Coronary artery (tissue), 2 donors: ENCODE measurements at places on chromosomes 7 and 10.
A peak's percentile ranks its signal among the peaks of the same experiment; 100 is the strongest.

DNA sequence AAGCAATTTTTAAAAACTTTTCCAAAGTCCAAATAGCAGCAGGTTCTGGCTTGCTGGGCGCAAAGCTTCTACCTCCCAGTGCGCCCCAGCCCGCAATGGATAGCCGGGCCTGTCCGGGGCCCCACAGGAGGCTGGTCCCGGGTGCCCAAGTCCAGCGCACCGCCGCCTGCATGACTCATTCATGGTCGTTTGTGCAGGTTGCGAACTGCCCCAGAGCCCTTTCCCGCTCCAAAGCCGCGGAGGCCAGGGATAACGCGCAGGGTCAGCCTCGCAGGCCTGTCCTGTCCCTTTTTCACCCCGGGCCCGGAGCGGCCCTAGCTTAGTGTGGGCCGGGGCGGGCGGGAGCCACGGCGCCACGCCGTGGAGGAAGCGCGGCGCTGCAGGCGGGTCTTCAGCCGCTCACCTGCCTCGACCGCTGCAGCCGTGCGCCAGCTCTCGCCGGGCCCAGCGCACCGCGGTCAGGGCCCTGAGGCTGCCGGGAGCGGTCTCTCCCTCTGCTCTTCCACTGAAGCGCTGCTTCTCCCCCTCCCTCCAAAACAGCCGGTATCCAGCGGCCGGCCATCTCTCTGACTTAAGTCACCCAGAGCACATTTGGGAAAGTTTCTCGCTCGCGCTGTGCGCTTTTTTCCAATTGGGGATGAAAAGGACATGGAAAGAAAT lies 1.7 kb upstream of the EGR2 start:
- peak; percentile 82 for DNase-seq

GRCh38 chr10:11927746-11928145 lies 104.6 kb downstream of the PROSER2 start:
- DNase-seq, result no peak

DNA sequence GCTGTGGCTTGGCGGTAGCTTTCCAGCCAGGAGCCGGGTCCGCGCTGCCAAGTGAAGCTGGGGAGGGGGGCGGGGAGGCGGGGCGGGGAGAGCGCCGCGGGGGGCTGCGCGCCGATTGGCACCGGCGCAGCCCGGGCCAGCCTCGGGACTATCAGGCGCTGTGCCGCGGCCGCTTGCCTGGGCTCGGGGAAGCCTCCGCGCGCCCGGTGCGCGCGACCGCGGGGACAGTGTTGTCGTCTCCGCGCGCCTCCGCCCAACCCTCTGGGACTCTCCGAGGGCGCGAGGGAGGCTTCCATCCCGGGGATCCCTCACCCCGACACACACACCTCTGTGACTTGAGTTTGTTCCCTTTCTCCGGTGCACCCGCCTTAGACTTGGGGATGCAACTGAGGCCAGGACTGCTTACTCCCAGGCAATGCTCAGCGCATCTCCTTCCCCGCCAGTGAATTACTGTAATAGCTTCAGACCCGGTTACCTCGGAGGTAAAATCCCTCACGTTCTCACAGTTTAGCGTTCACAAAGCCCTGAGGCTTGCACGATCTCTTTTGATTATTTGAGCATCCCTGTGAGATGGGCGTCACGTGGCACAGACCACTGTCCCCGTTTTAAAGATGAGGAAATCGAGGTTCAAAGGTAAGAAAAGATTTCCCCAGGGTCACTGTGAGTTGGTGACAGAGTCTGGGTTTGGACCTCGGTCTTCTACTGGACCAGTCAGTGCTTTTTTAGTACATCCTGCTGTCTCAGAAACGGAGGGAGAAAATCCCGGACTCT lies at the start of gene NKX1-2:
TSS of gene NKX1-2 (minus strand) at position 24 of the 771 bp plus-strand sequence. CDS start 92 bp downstream, outside the sequence.
- DNase-seq, result no peak

DNA sequence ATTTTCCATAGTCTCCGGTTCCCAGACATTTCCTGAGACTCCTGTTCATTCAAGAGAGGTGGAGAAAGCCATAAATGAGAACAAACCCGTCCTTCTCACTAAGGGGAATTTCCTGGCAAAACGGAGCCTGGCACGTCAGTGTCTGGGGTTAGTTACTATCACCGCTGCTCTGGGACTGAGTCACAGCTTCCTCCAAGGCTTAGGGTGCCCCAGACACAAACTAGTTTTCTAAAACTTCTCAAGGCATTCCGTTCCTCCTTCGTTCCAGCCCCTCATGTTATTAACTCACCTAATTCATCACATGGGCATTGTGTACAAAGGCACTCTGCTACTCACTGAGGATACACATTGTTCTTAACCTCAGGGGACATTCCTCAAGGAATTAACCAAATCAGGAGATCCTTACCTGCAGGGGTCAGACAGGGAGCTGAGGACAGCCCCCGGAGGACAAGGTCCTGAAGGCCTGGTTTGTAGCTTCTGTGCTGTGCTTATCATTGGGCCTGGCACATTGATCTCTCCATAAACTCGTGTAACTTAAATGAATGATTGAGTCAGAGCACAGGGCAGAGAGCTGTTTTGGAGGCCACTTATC lies 103.0 kb upstream of the KLF6 start:
- no peak for DNase-seq

DNA sequence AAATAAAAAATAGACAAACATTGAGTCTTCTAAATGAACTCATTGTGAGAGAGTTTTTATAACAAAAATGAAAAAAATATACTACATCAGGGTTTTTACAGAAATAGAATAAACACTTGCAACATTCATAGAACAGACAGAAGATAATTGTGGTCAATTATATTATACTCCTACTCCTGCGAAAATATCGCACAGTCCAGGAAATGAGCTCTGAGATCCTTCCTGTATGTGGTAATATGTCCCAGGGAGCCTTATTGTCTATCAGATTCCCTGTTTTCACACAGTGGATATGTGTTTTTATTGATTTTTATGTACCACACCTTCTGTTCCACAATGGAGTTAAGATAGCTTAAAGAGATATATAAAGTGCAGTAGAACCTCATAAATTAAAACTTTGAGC lies 27.5 kb upstream of the RELN start:
- no peak for DNase-seq

DNA sequence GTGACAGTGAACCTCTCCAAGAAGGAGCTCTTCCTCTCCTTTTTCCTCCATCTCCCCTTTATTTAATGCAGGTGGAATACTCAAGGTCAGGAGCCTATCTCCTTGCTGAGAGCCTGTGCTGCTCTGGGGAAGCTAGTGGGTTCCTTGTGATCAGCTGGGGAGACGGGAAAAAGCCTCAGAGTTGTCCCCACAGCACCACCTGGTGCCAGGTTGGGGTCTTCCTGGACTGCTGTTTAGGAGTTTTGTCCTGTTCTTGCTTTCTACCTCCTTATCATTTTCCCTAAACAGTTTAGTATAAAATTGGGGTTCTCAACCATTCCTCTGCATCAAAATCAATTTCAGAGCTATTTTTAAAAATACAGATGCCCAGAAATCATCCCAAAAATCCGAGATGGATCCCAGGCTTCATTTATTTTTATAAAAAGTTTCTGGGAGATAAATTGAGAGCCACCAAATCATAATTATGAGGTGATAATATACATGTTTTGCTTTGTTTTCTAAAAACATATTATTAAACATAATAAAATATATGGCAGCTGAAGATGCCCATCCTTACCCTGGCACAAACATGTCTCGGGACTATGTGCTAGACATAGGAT lies 44.3 kb downstream of the MACC1 start:
- DNase-seq, result no peak

GRCh38 chr7:77501192-77501515 lies 35.9 kb upstream of the PTPN12 start:
- DNase-seq, result no peak

DNA sequence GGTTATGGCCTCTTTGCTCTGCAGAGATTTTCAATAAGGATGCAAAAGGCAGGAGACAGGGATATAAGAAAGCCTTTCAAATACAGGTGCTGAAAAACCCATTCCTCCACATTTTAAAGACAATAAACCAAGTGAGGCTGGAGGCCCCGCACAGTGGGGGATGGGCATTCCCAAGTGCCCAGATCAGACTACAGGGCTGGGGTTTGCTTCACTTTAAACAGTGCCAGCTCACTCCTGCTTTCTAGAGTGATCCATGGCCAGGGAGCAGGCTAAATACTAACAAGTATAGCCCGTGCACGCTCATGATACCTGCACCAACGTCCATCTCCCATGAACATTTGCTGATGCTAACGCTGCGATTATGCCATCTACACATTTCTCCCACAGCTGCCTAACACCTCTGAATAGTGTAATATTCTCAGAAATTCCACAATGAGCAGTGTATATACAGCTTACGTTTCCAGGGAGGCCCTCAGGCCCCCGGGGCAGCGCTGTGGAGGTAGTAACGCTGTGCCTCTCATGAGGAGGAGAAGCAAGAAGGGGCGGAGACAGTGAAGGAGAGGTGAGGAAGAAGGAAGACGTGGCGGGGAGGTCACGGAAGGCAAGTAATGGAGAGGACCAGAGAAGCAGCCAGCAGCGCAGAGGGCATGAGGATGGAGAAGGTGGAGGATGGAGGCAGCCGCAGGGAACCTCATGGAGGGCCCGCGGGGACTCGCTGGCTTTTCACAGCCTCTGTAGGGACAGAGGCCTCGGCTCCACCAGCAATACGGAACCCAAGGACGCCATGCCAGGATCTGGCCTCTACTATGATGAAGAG lies 141.7 kb downstream of the USP6NL start:
- no peak for DNase-seq

- no peak for DNase-seq
Observed at GRCh38 chr10:93856349-93857145, 37.2 kb upstream of the SLC35G1 start.

DNA sequence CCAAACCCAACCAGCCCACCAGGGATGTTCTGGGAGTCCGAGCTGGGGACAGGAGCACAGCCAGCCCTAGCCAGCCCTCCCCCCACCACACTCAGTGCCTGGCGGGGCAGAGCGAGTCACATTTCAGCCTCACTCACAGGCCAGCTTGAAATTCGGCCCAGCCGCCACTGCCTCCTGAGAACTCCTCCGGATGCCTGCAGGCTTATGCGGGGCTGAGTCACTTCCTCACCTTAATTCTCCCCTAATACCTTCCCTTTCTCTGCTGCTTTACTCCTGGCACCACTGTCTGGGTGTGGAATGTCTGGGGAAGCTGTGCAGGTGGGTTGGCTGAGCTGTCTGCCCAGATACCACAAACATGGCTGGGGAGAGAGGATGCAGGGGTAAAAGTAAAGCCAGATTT lies 22.6 kb upstream of the DLG5 start:
- no peak for DNase-seq

- peak; percentile 55 for DNase-seq
Observed at GRCh38 chr7:157930926-157931466, 594.2 kb downstream of the DNAJB6 start.

DNA sequence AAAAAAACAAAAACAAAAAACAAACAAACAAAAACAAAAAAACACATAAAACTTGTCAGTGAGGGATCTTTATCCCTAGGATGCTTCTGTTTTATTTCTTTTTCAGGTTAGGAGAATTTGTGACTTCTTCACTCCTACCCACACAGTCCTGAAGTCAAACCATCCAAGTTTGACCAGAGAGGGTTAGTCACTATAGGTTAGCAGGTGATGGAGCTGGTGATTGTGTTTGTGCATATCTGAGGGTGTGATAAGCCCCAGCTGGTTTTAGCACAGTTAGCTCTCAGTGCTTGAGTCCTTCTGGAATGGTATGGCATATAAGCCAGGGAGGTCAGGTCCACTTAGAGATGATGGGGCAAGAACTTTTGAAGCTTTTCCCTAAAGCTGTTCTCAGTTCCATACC lies 11.8 kb upstream of the IKZF1 start:
- no peak for DNase-seq

- DNase-seq, result no peak
Observed at GRCh38 chr10:98196985-98197384, 62.5 kb downstream of the R3HCC1L start.

DNA sequence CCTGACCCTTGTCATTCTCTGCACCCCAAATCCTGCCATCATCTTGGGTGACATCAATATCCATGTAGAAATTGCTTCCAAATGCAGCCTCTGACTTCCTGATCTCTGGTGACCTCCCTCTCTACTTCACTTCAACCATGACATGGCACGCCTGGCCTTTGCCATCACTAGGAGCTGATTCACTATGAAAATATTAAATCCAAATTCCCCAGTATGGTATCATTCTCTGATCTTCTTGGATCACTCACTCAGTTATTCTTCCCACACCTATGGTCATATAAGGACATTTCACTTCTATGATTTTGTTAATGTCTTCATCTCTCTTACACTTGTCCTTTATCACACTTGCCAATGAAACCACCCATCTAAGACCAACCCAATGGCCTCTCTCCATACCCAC lies 73.7 kb upstream of the ODAD2 start:
- DNase-seq, result no peak

DNA sequence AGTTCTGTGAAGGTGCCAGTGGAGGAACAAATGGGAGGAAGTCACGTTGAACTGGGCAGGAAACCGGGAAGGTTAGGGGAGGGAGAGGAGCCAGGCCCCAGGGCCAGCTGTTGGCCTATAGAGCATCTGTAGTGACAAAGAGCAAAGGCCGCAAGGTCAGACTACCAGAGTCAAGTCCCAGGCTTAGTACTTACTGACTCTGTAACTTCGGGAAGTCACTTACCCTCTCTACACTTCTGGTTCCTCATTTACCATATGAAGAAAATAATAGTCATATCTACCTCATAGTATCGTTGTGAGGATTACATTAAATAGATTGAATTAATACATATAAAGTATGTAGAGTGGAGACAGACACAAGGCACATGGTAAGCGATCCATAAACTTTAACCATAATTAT lies 101.8 kb upstream of the FZD1 start:
- DNase-seq, result no peak

- no peak for DNase-seq
Observed at GRCh38 chr7:100946766-100947365, 2.5 kb upstream of the MUC3A start.

DNA sequence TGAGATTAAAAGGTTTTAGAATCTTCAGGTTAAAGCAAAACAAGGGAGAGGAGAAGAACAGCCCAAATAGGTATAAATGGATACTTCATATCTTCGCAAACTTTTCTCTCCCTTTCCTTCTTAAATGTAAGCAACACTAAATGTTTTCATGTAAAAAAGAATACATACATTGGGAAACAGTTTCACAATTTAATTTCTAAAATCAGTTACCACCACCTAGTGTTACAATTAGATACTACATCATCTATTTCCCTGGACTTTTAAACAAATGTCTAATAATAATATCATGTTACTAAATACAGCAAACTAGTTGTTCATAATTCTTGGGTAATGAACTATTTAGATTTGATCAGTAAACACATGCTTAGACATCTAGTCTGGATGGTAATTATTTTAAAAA lies 35.8 kb downstream of the MINDY3 start:
- DNase-seq, result no peak

DNA sequence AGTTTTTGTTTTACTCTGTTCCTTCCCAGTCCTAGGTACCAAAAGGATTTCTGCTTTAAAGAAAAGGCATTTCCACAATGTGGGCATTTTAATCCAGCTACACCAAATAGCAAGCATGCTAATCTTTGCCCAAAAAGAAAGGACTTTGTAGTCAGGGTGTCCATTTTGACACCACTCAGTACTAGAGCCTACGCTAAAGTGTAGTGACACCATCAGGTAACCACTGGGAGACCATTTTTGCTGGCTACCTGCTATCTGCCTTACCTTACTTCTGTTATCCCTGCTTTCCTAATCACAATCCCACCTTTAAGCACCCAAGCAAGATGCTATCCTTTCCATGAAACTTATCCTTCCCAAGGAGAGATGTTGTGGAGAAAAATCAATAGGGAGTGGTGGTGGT lies 129.7 kb downstream of the VPS50 start:
- DNase-seq, result no peak
